ENCODE measurements at places on chromosomes 2 and 18. TPM values are rescaled to one million over a fixed set of nuclear protein-coding genes. Genes with fewer than 3 reads are reported as not detected.

GRCh38 chr2:241123816-241124536, 21.9 kb upstream of the MTERF4 start:
- no peak for DNase-seq

DNA sequence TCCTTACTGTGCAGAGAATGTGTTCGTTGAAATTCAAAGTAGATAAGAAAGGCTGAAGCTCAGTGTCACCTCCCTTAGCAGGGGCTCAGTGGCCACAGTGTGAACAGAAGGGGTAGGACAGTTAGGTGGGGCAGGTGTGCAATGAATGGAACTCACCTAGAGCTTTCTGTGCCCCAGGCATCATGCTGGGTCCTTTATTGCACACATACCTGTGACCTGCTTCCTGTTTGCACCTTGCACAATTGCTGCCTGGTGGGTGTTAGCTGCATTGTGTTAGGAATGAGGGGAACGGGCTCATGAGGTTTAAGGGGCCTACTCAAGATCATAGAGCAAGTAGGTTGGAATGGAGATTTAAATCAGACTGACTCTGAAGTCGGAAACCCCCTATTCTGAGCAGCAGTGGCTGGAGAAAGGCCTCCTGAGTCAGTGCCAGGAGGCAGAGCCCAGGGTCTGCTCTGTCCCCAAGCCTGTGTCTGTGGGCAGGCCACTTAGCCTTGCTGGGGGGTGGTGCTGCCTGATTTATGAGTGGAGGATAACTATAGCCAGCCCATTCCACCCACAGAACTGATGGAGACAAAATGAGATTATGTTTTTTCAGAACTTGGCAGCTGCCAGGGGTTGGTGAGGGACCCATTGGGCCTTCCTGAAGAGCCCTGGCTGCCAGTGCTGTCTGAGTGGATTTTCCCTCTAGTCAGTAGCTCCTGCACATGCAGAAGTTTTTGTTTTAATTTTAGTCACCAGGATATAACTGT, 76.2 kb downstream of the NPAS2 start:
- DNase-seq, result no peak

GRCh38 chr2:237746302-237747080, 52.1 kb upstream of the RBM44 start:
- no peak for DNase-seq

Gene IRS1
- 3.9 TPM for total RNA-seq

Gene PAX8
- total RNA-seq, result 0.90 TPM

Gene FLACC1
- total RNA-seq, result 13.2 TPM

Gene RFTN2
- not detected for total RNA-seq

DNA sequence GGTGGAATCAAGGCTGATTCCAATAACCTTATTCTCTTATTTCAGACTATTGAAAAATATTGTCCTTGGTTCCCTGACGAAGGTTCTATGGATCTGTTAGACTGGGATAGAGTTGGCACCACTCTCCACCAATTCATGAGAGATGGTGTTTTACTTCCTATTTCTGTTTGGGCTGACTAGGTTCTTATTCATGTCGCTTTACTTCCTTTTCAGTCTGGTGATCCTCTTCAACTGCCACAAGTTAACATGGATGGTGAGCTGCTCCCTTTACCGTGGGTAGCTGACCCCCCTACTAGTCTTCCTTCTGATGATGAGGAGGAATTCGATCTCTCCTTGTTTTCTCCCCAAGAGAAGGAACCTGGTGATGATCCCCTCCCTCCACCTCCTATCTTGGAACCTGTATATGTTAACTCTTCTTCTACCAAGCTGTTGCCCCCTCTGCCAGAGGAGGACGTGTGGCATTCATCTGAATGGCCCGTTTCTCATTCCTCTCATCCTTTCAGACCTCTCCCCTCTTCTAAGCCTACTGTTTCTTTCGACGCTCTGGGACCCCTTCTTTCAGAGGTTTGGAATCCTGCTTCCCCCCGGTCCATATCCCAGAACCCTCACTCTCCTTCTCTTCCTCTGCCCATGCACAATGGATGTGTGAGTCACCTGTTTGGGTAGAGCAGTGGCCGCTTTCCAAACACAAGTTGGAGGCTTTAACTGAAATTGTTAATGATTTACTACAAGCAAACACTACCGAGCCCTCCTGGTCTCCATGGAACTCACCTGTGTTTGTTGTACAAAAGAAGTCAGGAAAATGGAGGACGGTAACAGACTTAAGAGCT, 13.5 kb upstream of the CNOT11 start:
- no peak for DNase-seq
